ENCODE measurements at places on chromosomes 5 and 9.

GRCh38 chr5:121979691-121980090, 17.9 kb downstream of the SRFBP1 start:
- ATAC-seq = no peak

DNA sequence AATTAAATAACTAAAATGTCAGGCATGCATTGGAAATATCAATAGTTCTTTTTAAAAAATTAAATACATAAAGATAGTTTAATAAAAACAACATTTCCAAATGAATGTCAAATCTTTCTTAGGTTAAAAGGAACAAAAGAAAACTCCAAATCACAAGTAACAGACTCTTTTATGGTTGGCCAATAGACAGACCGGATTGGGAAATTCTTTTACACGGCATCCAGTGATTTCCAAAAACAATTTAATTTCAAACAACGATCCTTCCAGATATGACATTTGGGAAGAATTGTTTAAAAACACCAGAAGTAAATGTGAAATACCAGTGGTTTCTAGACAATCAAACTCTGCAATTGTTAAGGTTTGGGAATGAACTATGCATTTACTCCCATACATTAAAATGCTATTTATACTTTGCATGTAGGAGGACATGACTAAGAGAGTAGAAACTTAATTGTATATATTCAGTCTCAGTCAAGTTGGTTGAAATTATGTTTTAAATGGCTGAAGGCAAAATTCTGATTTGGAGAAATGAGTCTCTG, 32.8 kb downstream of the ZNF474 start:
- ATAC-seq = no peak

- ATAC-seq = no peak
Measured at GRCh38 chr5:178553517-178553916, 36.7 kb downstream of the COL23A1 start.

DNA sequence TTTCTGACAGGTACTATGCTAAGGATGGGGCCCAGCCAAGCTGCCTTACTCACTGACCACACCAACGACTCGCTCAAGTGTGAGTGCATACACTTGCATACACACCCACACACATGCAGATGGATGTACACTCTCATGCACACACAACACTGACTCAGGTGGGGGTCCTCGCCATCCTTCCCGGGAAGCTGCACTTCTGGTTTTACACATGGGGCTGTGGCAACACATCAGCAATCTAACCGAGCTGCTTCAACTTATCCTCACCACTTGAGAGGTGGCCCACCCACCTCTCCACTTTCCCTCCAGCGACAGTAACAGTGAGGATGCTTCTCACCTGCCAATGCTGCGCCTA, 67.2 kb upstream of the SLC25A51 start:
- ATAC-seq = peak; percentile 86

DNA sequence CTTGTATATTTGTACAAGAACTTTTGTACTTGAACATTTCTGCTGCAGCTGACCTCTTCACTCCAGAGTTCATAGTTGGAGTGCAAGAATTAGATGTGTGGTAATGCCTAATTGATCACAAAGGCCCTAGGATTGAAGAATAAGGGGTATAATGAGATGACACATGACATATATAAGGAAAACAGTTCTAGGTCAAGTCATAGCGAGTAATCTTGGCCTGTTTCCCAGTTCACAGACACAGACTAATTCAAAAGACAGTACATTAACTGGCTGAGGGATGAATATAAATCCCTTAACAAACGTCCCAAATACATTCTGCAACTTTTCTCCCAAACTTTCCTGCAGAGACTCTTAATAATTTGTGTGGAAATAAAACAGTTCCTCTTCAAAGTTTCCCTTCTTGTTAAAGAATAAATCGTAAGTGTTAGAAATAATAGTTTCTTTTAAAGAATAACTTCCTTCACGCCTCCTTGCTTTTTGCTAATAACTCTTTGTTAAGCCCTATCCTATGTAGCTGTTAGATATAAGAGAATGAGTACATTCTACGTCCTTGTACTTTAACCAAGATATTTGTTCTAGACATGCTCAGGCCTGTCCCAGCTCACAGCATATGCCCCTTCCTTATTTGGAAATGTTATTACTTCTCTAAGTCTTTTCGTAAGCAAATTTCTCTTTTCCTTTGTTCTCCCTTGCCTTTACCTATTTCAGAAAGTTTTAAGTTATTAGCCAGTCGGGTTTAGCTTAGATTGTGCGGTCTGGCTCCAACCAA, 556.4 kb upstream of the CTNND2 start:
- no peak for ATAC-seq

GRCh38 chr9:79357194-79357593, 214.6 kb upstream of the TLE4 start:
- ATAC-seq = no peak

DNA sequence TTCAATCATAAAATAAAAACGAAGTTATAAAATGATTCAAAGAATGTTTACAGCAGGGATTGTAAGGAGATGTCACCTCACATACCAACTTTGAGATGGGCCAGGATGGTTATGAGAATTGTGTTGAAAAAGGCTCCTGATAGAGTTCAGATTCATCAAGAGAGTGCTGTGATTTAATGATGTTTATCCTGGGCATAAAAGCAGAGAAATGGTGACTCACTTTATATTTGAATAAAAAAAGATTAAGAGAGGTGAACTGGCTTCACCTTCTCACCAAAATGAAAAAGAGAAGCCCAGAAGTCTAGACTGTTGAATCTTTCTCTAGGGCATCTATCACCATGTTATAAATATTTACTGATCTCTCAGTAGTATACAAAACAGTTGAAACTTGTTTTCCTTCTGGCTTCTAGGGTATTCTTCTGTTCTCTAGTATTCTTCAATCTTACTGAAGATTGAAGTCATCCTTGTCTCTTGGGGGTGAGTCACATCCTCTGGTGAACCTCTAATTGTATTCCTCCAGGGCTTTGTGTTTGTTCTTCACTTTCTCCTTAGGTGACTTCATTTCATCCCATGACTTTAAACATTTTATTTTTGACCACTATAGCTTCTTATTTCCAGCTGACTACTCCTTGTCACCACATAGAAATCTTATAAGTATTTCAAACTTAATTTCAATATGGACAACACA, 1237.3 kb upstream of the C9orf72 start:
- no peak for ATAC-seq

DNA sequence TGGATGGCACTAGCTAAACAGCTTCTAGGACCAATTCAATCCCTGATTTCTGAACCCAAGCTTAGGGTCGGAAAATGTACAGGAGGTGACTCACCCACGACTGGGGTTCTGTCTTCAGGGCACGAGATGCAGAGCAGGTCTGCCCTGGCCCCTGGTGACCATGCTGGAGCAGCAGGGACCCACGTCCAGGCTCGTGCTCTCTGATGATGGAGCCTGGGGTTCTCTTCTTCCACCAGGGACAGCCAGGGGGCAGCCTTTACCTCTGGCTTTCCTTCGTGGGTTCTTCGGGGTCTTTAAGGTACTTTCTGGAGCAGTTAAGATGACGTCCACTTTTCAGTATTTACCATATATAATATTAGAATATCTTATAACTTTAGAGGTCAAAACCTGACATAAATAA, 2.1 kb downstream of the CFAP77 start:
- ATAC-seq = peak; percentile 39

GRCh38 chr9:73011181-73011750, 58.4 kb upstream of the ALDH1A1 start:
- ATAC-seq = no peak

- ATAC-seq = no peak
Measured at GRCh38 chr9:111066468-111066867, 28.2 kb upstream of the LPAR1 start.

DNA sequence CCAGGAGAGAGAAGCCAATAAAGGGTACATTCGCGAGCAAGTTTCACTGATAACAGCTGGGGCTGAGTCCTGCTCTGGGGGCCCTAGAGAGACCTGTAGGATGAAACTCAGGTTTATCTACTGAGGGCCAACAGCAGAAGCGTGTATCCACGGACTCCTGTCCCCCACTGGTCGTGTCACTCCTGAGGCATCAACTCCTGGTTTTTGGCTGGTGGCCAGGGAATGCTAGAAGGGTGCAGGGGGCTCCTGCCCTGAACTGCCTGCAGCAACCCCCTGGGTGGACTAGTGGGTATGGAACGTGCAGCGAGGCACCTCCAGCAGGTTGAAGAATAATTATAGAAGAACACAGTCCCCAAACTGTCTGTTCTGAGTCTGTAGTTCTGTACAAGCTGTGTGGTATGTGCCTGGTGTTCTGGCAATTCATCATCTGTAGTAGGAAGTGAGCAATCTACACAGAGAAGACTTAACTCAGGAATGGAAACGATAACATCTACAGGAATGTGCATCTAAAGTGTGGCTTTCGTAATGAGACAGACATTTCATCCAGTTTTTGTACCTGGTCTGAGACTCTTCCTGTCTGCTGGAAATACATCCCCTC, 64.5 kb upstream of the GNA14 start:
- peak; percentile 50 for ATAC-seq

GRCh38 chr9:36136894-36137391, 410 bp downstream of the GLIPR2 start:
- peak; percentile 37 for ATAC-seq

DNA sequence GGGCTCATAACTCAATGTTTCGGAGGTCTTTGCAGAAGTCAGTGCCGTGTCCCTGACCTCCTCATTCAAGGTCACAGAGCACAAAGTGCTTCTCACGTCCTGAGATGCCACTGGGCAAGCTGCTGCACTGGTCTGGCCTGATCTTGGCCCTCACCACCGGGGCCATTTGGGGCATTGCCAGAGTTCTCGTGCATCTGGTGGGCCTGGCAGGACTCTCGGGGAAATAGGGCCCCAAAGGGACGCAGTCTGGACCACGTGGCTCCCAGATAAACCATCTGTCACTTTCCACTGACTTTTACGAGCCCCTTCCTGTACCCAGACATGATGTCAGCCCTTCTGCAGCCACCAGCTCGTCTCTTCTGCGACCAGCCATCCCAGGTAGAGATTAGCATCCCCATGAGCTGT, 54.8 kb downstream of the HRH2 start:
- ATAC-seq = no peak

DNA sequence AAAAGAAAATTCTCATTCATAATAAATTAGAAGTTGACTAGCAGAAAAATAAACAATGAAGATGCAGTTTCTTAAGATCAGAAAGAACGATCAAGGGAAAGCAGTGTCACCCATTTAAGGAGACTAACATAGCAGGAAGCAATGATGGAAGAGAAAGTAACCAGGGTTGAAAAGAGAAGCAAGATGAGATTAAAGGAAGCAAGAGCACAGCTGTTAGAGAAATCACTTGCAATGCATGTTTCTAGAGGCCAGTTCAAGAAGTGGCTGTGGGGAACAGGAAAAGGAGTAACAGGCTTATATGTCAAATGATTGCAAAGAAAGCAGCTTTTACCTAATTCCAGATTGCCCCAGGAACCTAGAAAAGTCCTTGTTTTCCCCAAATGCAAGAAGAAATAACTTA, 46.8 kb upstream of the SLC1A1 start:
- no peak for ATAC-seq

- no peak for ATAC-seq
Measured at GRCh38 chr9:104900871-104901270, 27.1 kb downstream of the ABCA1 start.

All from activated T-helper 17 cell treated with anti-CD3 and anti-CD28 coated beads, Interleukin-2, amount 50 U/mL, for 72 hours (primary cell).